ENCODE measurements at places on chromosomes 1 and 21.

- DNase-seq = no peak
Observed at GRCh38 chr21:25934130-25934529, 199.4 kb downstream of the GABPA start.

- DNase-seq = no peak
Observed at GRCh38 chr1:213779228-213779627, 208.5 kb upstream of the PROX1 start.

DNA sequence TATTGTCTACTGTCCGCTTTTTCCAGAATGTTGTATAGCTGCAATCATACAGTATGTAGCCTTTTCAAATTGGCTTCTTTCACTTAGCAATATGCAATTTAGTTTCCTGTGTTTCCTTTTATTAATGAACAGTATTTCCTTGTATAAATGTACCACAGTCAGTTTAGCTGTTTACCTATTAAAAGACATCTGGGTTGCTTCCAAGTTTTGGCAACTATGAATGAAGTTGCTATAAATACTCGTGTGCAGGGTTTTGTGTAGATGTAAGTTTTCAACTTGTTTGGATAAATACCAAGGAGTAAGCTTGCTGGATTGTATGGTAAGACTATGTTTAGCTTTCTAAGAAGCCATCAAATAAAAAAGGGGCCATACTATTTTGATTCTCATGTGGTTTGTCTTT is 24.4 kb upstream of the KCNJ6 start:
- DNase-seq = no peak

- no peak for DNase-seq
Observed at GRCh38 chr1:53851571-53852285, 13.6 kb upstream of the NDC1 start.

GRCh38 chr1:115123116-115123515 is 33.8 kb upstream of the TSPAN2 start:
- no peak for DNase-seq

DNA sequence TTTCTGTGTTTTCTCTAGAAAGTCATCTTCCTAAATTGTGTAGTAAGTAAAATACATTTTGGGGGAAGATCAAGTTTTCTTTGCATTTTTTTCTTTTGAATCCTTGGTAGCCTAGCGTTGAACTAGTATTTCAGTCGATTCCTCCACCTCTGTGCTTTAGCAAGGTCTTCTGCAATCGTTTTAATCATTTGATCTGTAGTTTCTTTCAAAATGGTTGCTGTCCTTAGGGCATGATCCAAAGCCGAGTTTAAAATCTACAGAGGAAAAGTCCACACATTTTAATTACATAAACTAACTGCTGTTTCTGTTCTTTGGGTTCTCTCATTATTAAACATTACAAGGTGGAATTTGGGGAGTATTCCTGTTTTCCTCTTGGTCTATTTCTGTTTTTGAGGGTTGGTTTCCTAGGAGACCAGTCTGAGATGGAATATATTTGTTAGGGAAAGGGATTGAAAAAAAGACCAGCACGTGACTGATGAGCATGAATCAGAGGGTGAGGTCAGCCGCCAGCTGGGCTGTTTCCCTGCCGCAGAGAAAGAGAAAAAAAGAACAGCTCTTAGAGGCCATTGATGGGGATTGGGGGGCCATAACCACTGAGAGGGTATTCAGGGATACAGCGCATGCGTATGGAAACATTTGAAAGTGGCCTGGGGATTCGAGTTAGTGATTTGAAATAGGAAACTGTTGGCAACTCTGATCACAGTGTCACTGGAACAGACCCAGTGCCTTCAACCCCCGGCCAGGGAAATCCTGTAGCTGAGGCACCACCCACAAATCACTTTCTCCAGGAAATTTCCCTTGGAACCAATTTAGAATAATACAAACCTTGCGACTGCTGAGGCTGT is 40.6 kb downstream of the AKNAD1 start:
- DNase-seq = no peak

GRCh38 chr1:75708910-75709309 is 15.6 kb upstream of the ACADM start:
- no peak for DNase-seq

DNA sequence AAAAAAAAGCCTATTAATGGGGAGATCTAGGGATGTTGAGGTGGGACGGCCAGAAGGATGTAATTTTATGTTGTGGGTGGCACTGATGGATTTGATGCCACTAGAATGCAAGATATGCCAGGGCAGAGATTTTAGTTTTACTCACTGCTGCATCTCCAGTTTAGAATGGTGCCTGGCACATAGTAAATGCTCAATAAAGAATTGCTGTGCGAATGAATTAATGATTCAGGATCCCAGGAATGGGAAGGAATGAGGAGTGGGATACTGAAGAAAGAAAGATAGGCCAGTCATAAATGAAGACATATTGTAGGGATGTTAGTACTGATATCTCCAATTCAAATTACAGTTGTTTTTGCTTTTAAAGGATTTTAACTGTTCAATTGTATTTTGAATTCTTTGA is 72.6 kb downstream of the CAMTA1 start:
- DNase-seq = no peak

DNA sequence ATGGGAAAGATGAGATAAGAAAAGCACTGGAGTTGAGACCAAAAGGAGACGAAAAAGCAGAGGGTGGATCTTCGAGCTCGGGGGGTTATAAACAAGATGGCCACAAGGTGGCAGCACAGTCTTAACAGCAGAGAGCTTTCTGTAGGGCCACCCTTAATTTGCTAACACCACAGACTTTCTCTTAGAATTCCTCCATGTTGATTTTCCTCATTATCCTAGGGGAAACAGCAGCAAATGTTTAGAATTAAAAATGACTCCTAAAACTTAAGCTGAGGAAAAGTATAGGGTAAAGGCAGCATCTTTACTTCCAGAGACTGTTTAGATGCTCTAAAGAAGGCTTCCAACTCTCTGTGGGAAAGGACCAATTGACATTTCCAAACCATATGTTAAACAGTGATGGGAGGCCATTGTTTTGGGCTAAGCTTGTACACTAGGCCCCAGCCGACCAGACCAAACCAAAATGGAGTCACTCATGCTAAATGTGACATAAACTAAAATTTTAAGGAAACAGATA is 2.5 kb upstream of the APOBEC4 start:
- peak; percentile 82 for DNase-seq

- DNase-seq = no peak
Observed at GRCh38 chr1:21497466-21498061, 11.7 kb upstream of the ALPL start.

All from MM.1S (cell line).